ENCODE measurements at places on chromosomes 1 and 21. TPM values are rescaled to one million over a fixed set of nuclear protein-coding genes. Genes with fewer than 3 reads are reported as not detected.

Gene VANGL1
- total RNA-seq, result 4.9 TPM

Gene NUP210L
- 0.04 TPM for total RNA-seq

Gene KRTAP12-2
- not detected for total RNA-seq

DNA sequence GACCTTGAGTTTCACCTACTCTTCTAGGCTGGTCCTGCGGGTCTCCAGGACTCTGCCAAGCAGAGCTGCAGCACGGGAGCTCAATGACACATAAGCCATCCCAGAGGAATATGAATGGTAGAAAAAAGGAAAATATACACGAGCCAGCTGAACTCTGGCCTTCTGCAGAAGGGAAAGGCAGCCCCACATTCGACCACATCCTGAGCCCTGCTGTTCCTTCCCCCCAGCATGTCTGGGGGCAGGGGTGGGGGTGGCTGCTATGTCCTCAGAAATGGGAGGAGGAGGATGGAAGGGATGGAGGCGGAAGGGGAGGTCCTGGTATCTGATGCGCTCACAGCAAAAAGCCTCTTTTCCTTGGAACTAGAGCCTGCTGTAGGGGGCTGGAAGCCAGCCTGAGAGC, 12.1 kb upstream of the KDF1 start:
- H3K27ac ChIP-seq, result no peak overlapping the region
- DNase-seq, result no peak
- peaks cover 12% of the 10 kb centered on the region for H3K27me3 ChIP-seq
- no peaks in the 10 kb centered on the region for H3K4me1 ChIP-seq

Gene SPRR1B
- not detected for total RNA-seq

Gene OR2L3
- not detected for total RNA-seq

DNA sequence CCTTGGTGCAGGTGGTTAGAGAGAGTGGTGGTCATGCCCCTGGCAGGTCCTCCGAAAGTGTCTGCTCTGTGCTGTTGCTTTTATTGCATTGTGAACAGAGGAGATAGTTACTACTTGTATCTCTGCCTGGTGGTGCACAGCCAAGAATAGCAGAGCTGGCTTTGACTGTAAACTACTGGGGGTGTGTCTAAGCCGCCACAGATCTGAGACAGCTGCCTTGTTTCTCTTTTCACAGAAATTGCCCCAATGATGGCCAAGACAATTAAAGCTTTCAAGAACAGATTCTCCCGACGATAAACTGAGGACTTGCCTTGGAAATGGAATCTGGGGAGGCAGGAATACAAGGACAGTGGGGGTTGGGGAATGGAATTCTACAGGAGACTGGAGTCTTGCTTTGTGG, 16.0 kb downstream of the ELOA start:
- no peaks in the 10 kb centered on the region for H3K27me3 ChIP-seq
- H3K4me1 ChIP-seq, result peaks cover 7% of the 10 kb centered on the region
- no peak overlapping the region for H3K27ac ChIP-seq
- H3K36me3 ChIP-seq, result peaks cover 82% of the 10 kb centered on the region

- H3K27me3 ChIP-seq, result no peaks in the 10 kb centered on the region
- H3K4me3 ChIP-seq, result no peak overlapping the region
- H3K4me1 ChIP-seq, result peaks cover 5% of the 10 kb centered on the region
- no peak overlapping the region for H3K27ac ChIP-seq
- no peak for DNase-seq
Observed at GRCh38 chr1:214010197-214010573, 22.4 kb downstream of the PROX1 start.

DNA sequence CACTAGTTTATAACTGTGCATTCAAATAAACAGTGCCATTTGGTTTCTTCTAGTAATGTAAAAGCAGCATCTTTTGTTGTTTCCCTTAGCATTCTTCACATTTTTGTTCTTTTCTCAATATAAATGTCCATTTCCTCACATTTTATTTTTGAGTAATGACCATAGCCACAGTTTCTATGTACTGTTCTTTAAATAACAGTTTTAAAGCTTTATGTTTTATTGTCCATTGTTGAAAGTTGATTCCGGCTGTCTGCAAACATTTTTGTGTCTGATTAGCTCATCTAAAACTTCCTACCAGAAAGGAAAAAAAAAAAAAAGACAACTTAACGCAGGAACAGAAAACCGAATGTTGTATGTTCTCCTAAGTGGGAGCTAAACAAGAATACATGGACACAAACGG, 139.7 kb downstream of the MAGI3 start:
- DNase-seq, result no peak
- H3K4me1 ChIP-seq, result peaks cover 5% of the 10 kb centered on the region
- H3K4me3 ChIP-seq, result no peak overlapping the region
- no peaks in the 10 kb centered on the region for H3K27me3 ChIP-seq

DNA sequence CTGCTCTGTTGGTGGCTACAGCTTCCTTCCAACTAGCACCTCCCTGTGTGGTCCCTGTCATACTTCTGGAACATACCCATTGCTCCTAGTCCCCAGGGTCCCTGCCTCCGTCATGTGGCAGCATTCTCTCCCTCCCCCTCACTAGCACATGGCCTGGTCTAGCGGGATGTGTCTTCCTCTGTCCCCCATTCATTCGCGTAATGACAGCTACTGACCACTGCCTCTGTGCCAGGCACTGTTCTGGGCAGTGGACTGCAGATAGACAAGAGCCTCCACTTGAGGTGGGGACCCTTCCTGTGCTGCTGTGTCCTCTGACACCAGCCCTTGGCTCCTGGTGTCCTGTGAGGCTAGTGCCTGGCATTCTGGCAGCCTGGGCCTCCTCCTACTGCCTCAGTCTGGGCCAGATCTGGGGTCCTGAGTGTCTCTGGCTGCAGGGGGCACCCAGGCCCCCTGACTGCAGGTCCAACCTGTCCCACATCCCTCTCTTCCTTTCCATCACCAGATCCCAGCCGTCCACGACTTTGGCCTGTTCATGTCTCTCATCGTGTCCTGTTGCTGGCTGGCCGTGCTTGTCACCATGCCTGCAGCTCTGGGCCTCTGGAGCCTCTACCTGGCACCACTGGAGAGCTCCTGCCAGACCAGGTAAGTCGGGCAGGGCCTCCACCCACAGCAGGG, 38.1 kb downstream of the DISP3 start:
- DNase-seq, result no peak
- no peaks in the 10 kb centered on the region for H3K36me3 ChIP-seq
- H3K4me3 ChIP-seq, result no peak overlapping the region
- no peak overlapping the region for H3K27ac ChIP-seq

- peaks cover 10% of the 10 kb centered on the region for H3K4me1 ChIP-seq
- DNase-seq, result peak; percentile 62
- no peaks in the 10 kb centered on the region for H3K36me3 ChIP-seq
Observed at GRCh38 chr1:202625416-202626360, 84.6 kb downstream of the SYT2 start.

DNA sequence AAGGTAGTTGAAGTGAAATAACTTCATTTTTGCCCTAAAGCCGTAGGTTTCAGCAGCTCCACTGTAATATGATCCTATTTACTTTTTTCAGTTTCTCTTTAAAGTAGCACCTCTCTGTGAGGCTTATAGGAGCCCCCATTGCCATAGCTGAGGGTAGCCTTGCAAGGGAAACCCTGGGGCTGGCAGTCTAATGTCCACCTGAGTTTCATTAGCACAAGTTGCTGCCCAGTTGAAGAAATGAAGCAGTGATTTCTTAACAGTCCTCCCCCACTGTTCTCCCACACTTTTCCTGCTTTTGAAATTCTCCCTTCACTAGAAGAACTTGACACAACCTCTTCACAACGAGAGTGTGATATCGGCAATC, 1.5 kb downstream of the HMCN1 start:
- peaks cover 3% of the 10 kb centered on the region for H3K27me3 ChIP-seq
- H3K4me1 ChIP-seq, result peaks cover 10% of the 10 kb centered on the region
- peak; percentile 13 for DNase-seq
- H3K27ac ChIP-seq, result no peak overlapping the region

Gene GFI1
- total RNA-seq, result 0.13 TPM

- H3K4me1 ChIP-seq, result peaks cover 2% of the 10 kb centered on the region
- H3K27me3 ChIP-seq, result no peaks in the 10 kb centered on the region
- H3K4me3 ChIP-seq, result no peak overlapping the region
- no peaks in the 10 kb centered on the region for H3K36me3 ChIP-seq
Observed at GRCh38 chr21:16573578-16573977, 843.8 kb downstream of the USP25 start.

GRCh38 chr1:15960808-15961207, 15.1 kb downstream of the ZBTB17 start:
- H3K27ac ChIP-seq, result no peak overlapping the region
- peaks cover 13% of the 10 kb centered on the region for H3K36me3 ChIP-seq
- no peak for DNase-seq
- no peak overlapping the region for H3K4me3 ChIP-seq
- no peaks in the 10 kb centered on the region for H3K27me3 ChIP-seq

- peaks cover 26% of the 10 kb centered on the region for H3K4me1 ChIP-seq
- H3K27ac ChIP-seq, result no peak overlapping the region
- peaks cover 3% of the 10 kb centered on the region for H3K36me3 ChIP-seq
- H3K4me3 ChIP-seq, result no peak overlapping the region
Observed at GRCh38 chr1:10514490-10515235, 39.9 kb downstream of the PEX14 start.

Gene CSRP1
- 42.0 TPM for total RNA-seq

Gene ARMH1
- 1.6 TPM for total RNA-seq

DNA sequence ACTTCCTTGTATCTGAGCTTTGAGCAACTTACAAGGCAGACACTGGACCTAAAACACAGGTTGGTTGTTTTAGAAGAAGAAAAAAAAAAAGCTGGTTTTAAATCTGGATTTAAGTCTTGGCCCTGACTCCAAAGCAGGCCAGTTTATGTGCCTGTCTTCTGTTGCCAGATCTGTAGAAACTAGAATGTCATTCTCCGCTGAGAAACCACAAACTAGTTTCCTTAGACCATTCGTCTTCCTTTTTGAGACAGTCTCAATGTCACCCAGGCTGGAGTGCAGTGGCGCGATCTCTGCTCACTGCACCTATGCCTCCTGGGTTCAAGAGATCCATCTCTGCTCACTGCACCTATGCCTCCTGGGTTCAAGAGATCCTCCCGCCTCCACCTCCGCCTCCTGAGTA, 33.9 kb downstream of the APP start:
- no peak overlapping the region for H3K27ac ChIP-seq
- H3K4me1 ChIP-seq, result peaks cover 4% of the 10 kb centered on the region
- DNase-seq, result no peak
- H3K36me3 ChIP-seq, result no peaks in the 10 kb centered on the region
- H3K27me3 ChIP-seq, result no peaks in the 10 kb centered on the region
- H3K4me3 ChIP-seq, result no peak overlapping the region

Gene KCNJ9
- 0.09 TPM for total RNA-seq

Gene OR2M4
- not detected for total RNA-seq

Gene SLC19A2
- total RNA-seq, result 7.0 TPM

GRCh38 chr1:169933984-169934725, 40.5 kb upstream of the SCYL3 start:
- no peaks in the 10 kb centered on the region for H3K27me3 ChIP-seq
- H3K4me1 ChIP-seq, result no peaks in the 10 kb centered on the region
- H3K27ac ChIP-seq, result no peak overlapping the region
- DNase-seq, result peak; percentile 28

Gene ZNF697
- 10.1 TPM for total RNA-seq

DNA sequence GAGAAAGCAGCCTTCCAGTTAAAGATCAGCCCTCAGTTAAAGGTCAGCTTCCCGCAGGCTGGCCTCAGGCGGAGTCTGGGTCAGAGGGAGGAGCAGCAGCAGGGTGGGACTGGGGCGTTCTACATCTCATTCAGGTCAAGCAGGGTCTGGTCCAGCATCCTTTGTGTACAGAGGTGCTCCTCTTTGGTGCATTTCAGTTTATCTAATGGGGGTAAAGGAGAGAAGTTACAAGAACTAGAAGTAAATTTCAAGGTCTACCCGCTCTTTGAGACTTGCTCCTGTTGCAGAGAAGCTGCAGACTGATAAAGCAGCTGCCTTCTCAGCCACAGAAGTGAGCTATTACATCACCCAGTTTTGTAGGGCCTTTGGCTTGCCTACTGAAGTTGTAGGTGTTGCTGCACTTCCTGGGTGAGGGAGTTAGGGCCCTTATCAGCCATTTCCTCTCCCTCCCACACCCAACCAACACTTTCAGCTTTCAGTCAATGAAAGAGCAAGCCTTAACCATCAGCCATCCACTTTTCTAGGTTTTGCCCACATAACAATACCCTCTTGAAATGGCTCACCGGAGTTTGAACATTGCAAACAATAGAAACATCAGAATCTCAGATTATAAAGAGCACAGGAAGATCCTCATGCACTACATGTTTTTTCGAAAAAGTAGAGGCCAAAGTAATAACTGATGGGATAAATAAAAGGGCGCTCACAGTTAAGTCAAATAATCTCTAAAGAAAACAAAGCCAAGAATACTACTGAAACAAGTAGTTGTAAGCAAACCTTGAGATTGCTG, 2.8 kb upstream of the NUP210L start:
- H3K36me3 ChIP-seq, result peaks cover 38% of the 10 kb centered on the region
- no peak for DNase-seq
- no peak overlapping the region for H3K4me3 ChIP-seq
- H3K4me1 ChIP-seq, result peaks cover 4% of the 10 kb centered on the region

DNA sequence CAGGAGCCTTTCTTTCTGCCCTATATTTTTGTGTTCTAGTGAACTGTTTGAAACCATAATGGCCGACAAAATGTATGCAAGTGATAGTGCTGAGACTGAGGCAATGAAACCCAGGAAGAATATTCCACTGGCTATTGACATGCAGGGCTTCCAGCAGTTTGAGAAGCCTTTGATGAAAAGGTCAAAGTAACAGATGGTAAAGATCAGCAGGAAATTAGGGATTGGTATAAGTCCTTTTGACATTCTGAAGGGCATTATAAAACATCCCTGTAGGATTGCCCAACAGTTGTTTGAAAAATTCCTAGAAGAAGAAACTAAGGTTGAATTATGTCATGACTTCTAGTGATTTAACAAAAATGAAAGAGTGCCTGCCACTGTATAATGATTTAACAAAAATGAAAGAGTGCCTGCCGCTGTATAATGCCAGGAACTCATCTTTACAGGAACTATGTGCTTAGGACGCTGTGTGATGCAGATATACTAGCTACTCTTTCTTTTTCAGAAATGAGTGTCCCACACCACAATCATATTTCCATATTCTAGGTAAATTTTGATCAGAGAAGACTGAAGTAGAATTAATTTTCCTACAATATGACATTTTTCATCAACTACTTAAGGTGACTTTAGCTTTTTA, 283.9 kb upstream of the ST6GALNAC5 start:
- H3K27ac ChIP-seq, result no peak overlapping the region
- H3K4me3 ChIP-seq, result no peak overlapping the region
- no peaks in the 10 kb centered on the region for H3K27me3 ChIP-seq
- H3K36me3 ChIP-seq, result no peaks in the 10 kb centered on the region
- no peaks in the 10 kb centered on the region for H3K4me1 ChIP-seq
